ENCODE measurements at places on chromosomes 13 and 19.

GRCh38 chr13:110392510-110393240, 85.6 kb downstream of the COL4A2 start:
- no peak for DNase-seq

DNA sequence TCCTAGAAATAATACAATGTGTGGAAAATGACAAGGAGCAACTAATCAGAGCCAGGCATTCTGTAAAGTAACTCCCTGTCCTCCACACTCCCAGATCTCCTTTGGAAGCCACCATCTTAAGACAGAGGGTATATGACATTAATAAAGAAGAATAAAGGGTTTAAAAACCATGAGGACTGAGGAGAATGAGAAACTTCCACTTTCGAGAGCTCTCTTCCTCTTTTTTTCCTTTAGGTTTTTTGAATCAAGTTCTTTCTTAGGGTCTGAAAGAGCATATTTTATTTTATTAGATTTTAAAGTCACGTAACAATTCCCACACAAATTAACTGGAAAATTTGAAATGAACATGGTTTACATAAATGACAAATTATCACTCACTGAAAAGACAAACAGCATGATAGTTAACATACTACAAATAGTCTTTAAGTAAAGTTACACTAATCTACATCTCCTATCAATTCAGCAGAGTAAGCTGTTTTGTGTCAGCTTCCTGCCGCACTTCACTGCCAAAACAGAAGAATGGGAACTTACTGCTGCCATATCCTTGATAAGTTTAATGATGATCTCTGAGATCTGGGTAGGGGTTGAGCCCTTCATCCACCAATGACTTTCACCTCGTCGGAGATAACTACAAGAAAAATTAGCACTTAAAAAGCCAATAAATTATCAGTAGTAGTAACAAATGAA, 38.6 kb upstream of the FBXL3 start:
- DNase-seq = no peak

GRCh38 chr19:280541-281009, 10.6 kb downstream of the PLPP2 start:
- DNase-seq = no peak

- no peak for DNase-seq
Observed at GRCh38 chr13:46172531-46172991, 9.4 kb downstream of the LCP1 start.

GRCh38 chr13:72390909-72391308, 336.5 kb downstream of the MZT1 start:
- no peak for DNase-seq

GRCh38 chr13:48731001-48731658, 77.4 kb downstream of the CYSLTR2 start:
- DNase-seq = no peak

DNA sequence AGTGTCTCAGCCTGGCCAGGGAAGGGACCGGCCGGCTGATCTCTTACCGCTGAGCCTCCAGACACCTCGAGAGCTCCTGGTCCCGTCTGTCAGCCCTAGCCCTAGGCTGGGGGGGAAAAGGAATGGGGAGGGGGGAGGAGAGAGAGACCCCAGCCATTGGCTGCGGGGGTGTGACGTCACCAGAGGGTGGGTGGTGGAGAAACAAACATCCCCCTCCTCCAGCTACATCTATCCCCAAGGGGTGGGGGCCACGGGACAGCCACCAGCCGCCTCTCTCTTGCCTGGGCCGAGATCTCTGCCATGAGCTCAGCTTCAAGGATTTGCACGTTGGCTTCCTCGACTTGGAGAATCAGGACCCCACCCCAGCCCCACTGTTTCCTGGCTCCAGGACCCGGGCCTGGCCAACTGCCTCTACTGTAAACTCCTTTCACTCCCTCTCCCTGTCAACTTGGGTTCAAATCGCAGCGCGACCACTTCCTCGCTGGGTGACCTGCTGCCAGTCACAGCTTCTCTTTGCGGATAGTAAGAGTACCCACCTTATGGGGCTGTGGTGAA, at the start of gene PRX:
Gene PRX, minus strand, starts transcription at position 88 of the 555 bp plus-strand sequence. CDS start 5,446 bp downstream, outside the sequence.
- no peak for DNase-seq

GRCh38 chr13:34941835-34942731, at the start of gene NBEA:
Gene NBEA, plus strand, starts transcription at chr13:34942270. Its CDS starts 551 bp downstream, at chr13:34942821.
- peak; percentile 68 for DNase-seq

DNA sequence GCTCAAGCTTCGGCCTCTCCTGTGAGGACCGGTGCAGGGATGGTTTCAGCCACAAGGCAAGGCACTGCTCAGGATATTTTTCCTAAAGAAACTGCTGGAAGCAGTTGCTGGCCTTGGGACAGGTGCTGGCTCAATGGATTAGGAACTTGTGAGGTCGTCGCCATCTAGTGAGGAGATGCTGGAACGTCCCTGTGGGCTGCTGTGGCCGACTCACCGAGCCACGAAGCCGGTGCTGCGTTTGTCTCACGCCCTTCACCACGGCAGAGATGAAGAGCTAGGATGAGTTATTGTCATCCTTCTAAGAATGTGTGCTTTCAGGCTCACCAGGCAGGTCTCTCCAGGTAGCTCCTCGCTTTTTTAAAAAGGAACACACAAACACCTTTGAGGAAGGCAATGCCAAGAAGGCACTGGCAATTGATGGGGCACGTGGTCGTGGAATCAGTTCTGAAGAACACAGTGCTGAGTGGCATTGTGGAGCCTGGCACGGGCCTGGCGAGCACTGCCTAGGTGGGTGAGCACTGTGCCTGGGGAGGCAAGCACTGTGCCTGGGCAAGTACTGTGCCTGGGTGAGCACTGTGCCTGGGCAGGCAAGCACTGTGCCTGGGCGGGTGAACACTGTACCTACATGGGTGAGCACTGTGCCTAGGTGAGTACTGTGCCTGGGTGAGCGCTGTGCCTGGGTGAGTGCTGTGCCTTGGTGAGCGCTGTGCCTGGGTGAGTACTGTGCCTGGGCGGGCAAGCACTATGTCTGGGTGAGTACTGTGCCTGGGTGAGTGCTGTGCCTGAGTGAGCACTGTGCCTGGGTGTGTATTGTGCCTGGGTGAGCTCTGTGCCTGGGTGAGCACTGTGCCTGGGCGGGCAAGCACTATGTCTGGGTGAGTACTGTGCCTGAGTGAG, 140.4 kb downstream of the TEX29 start:
- peak; percentile 59 for DNase-seq

GRCh38 chr13:40980461-40980860, 38.7 kb downstream of the ELF1 start:
- DNase-seq = no peak

- no peak for DNase-seq
Observed at GRCh38 chr19:58003174-58003828, 681 bp upstream of the ZNF606 start.

- DNase-seq = no peak
Observed at GRCh38 chr13:29923554-29924481, 73.4 kb upstream of the UBL3 start.

- DNase-seq = no peak
Observed at GRCh38 chr19:3178377-3178972, at the start of gene S1PR4. Gene S1PR4, plus strand, starts transcription at chr19:3178769. Its CDS starts 24 bp downstream, at chr19:3178793.
